ENCODE measurements at places on chromosomes 5 and 9.

GRCh38 chr5:84393969-84394368 lies 9.3 kb upstream of the EDIL3 start:
- no peak for DNase-seq

- no peak for DNase-seq
Observed at GRCh38 chr5:55421074-55421529, 113.3 kb downstream of the MTREX start.

DNA sequence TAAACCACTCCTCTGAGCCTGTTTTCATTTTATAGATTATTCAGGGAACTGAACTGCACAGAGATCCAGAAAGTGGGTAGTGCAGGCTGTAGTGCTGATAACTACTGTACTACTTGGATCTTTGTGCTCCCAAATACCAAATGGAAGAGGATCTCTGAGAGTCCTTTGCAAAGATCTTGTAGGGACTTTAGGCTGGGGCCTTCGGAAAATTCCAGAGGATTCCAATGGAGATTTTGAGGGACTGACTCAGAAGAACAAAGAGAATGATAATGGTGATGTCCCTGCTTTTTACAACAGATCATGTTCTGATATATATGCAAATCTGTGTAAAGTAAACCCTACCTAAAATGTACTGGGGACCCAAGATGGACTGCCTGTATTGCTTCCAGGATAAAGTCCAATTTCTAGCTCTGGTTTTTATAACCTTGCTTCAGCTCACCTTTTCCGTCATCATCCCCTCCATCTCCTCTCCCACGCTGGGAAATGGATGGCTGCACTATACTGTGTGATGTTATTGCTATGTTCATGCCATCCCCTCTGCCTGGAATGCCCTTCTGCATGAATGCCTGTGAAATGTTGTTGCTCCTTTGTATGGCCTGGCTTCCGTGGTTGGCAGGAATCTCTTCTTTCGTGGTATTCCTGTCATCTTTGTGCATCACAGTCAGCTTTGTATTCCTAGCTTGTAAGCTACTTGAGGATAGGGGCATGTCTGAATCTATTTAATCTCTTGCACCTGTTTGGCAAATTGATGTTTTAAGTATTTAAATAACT lies 9.7 kb upstream of the PSMD5 start:
- DNase-seq, result no peak

DNA sequence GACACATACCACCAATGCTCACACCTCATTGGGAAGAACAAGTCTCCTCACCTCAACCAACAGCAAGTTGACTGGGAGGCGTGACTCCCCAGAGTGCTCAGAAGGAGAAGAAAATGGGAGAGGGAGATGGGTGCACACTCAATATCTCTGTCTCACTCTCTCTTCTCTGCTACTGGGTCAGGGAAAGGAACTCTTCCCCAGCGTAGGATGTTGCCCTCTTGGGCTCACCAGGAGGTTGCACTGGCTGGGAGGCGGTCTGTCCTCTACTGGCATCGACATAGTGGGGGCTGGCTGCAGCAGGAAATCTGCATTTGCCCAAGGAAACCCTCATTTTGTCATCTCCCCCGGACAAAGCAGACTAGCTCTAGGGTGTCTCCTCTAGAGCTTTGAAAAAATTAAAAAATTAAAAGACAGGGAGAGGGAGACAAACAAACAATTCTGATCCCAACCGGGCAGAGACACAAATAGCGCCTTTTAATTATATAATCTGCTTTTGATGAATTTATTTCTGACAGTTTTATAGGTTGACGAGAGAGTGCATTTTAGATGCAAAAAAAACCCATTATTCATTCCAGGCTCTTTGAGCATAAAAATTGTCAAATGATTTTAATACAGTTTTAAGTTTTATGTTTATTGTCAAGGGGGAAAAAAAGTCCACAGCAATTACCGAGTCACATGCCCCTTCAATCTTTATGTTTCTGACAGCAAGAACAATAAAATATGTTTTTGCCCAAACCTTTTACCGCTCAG lies 179.3 kb upstream of the MVB12B start:
- DNase-seq, result no peak

All from stimulated activated CD8-positive, alpha-beta memory T cell treated with anti-CD3 and anti-CD28 coated beads, Interleukin-4, amount 100 ng/mL, for 1 hour (primary cell).